Activated T-cell treated with anti-CD3 and anti-CD28 coated beads for 48 hours (primary cell): ENCODE measurements at places on chromosomes 12 and 14.

DNA sequence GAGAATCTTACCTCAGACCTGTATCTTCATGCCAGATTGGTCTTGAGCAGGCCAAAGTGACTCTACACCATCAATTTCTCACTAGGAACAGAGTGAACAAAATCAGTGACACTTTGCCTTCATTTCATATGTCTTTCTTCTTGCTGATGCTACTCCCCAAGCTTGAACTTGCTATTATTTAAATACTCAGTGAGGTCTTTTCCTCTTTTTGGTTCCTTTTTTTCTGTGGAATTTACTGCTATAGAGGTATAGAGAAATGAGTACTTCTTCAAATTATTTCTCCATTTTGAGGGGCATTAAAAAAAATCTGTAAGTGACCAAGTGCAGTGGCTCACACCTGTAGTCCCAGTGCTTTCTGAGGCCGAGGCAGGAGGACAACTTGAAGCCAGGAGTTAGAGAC, at the start of gene GPR33:
TSS of gene GPR33 (minus strand) at position 154 of the 400 bp plus-strand sequence. CDS start 4,074 bp downstream, outside the sequence.
- no peak for DNase-seq

DNA sequence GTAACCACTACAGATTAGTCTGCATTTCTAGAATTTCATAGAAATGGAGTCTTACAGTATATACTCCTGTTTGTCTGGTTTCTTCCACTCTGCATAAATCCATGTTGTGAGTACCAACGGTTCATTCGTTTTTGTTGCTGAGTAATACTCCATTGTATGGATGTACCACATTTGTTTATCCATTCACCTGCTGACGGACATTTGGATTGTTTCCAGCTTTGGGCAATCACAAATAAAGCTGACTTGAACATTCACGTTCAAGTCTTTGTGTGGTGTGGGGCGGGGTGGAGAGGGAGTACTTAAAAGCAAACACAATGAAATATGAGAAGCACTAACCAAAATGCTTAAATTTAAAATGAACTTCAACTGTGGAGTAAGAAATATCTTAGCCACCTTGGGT, 7.1 kb downstream of the HECTD4 start:
- DNase-seq: no peak

DNA sequence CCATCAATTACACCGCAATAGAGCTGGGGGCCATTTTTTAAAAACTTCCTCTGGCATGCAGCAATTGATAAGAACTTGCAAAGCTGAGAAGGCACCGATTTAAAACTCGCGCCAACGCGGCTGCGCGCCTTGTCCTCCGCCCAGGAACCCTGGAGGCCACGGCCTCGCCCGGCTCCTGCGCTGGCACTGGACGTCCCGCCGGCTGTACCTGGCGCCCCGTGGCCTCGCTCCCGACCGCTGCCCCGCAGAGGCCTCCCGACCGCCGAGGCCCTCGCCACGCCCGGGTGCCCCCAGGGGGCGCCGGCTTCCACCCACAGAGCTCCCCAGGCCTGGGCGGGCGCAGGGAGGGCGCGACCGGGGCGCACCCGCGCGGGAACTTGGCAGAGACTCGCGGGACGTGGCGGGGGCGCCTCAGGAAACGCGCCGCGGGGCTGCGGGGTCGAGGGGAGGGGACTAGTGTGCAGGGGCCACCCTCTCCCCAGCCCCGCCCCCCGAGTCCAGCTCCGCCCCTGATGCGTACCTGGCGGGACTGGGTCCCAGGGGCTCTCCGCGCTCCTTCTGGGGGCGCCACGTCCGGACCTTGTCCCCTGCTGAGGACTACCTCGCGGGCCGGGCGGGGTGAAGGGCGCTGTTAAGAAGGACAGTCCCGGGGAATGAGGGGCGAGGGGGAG, 65.7 kb downstream of the TNFAIP2 start:
- peak; percentile 15 for DNase-seq

- no peak for DNase-seq
Measured at GRCh38 chr12:98786653-98787052, 141.6 kb downstream of the APAF1 start.

- no peak for DNase-seq
Measured at GRCh38 chr12:119682639-119683252, 14.8 kb downstream of the PRKAB1 start.

DNA sequence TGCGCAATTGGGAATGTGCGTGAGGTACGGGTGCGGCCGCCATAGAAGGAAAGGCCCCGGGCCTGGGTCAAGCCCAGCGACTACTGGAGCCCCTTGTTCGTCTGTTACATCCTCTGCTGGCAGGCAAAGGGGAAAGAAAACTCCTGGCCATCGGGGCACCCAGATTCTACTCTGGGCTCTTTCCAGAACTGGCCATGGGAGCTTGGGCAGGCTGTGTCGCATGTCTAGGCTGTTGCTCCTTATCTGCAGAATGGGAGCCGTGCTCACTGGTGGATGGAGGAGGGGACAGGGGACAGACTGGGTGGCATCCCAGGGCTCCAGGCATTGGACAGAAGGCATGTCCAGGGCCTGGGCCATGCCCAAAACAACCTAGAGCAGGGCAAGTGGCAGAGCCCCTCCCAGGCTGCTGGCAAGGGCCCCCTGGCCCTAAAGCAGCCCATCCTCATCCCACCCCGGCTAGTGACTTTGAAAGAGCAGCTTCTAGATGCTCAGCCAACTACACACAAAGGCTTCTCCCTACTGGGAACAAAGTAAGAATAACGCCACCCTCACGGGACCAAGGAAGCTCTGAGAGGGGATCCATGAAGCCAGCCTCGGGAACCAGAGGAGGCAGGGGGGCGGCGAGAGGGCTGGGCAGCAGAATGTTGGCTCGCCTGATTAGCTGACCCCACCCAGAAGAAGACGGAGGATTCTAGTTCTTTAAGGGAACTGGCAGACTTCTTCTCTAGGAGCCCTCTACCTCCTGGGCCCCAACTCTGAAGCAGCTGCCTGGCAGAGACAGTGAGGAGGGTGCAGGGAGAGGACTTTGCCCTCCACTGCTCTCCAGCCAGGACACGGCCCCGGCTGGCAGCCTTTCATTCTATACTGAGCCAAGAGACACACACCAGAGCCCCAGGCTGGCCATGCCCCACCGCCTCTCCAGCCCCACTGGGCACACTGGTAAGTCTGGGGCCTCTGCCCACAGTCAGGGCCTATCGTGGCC, 96.8 kb downstream of the SINHCAF start:
- no peak for DNase-seq

GRCh38 chr14:81485372-81485771, 48.3 kb downstream of the SEL1L start:
- DNase-seq: no peak

DNA sequence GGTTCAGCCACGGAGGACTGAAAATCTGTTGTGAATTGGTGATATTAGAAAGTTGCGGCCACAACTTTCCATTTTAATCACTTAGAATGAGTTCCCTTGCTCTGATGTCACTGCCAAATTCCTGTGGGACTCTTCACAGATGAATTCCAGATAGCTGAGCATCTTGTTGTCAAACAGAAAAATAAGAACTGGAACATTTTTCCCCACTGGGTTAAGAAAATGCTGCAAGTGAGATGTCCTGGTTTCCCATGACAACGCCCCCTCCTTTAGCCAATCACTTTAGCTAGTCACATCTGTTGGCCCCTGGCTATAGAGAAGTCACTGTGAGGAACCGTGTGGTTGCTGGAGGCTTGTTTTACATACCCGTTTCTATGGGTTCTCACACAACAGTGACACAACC, 135.9 kb downstream of the KTN1 start:
- DNase-seq: no peak

DNA sequence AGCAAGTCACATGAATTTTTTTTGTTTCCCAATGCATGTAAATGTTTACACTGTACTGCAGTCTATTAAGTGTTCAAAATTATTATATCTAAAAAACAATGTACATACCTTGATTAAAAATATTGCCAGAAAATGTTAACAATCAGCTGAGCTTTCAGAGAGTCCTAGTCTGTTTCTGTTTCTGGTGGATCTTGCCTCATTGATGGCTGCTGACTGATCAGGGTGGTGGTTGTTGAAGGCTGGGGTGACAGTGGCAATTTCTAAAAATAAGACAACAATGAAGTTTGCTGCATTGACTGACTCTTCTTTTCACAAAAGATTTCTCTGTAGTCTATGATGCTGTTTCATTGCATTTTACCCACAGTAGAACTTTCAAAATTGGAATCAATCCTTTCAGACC, 16.6 kb upstream of the KLRD1 start:
- DNase-seq: no peak
